ENCODE measurements at places on chromosomes 6 and 20.

GRCh38 chr6:139028658-139029469 is at the start of gene ABRACL:
Gene ABRACL (plus strand): TSS chr6:139028745. CDS start chr6:139034161, 5,416 bp downstream.
- DNase-seq = peak; percentile 82

- DNase-seq = peak; percentile 63
Measured at GRCh38 chr20:8043687-8044282, 24.2 kb upstream of the TMX4 start.

GRCh38 chr20:45832619-45833018 is 980 bp upstream of the SNX21 start:
- DNase-seq = no peak

GRCh38 chr6:105800871-105801270 is 285.3 kb upstream of the PRDM1 start:
- DNase-seq = no peak

DNA sequence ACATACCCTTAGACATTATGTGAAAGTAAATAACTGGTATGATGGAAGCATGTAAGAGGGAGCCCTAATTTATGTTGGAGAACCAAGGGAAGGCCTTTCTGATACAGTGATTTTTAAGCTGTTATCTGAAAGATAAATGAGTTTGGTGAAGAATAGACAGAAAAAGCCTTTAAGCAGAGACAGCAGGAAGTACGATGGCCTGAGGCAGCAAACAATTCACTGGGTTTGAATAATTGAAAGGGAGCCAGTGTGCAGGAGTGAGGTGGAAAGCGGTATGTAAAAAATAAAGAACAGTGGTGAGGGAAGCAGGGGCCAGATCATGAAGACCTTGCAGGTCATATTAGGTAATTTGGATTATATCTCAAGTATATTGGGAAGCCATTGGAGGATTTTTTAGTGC is 4.1 kb upstream of the RAB23 start:
- DNase-seq = no peak

DNA sequence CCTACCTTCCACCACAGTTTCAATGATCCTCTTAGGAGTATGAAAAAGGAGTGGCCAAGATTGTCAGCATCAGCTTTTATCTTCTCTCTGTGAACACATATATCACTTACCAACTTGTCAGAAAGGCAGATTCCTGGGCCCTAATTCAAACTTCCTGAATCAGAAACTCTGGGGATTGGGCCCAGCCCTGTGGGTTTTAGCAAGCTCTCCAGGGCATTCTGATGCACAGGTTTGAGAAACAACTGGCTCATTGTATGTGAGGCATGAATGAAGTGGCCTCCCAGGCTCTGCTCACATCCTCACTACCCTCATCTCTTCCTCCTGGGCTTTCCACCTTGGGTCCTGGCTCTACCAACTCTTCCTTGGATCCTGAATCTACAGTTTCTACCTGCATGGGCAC is 13.2 kb upstream of the THBD start:
- no peak for DNase-seq

- no peak for DNase-seq
Measured at GRCh38 chr6:82767447-82767846, 298.2 kb downstream of the UBE3D start.

GRCh38 chr6:63716169-63716568 is 80.6 kb downstream of the PHF3 start:
- DNase-seq = no peak

GRCh38 chr6:79670789-79671188 is 39.7 kb downstream of the SH3BGRL2 start:
- no peak for DNase-seq

GRCh38 chr6:123940551-123940950 is 136.9 kb downstream of the NKAIN2 start:
- no peak for DNase-seq

GRCh38 chr6:24273096-24273870 is 84.6 kb downstream of the DCDC2 start:
- DNase-seq = no peak

GRCh38 chr6:111572216-111572706 is 33.4 kb downstream of the TRAF3IP2 start:
- DNase-seq = no peak

GRCh38 chr6:33392595-33392948 is 949 bp downstream of the KIFC1 start:
- no peak for DNase-seq

DNA sequence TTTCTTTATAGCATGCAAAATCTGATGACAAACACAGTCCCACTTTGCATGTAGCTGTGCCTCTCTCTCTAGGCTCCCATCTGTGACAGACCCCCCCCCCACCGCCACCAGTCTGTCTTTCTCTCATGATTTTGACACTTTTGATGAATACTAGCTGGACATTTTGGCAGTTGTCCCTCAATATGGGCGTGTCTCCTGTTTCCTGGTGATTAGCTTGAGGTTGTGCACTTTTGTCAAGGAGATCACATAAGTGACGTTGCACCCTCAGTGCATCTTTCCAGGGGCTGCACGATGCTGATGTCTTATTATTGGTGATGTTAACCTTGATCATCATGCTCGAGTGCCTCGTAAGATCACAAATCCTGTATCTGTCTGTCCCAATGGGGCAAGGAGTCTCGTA is 155.1 kb downstream of the EYA2 start:
- DNase-seq = no peak

- no peak for DNase-seq
Measured at GRCh38 chr6:17691925-17692538, 14.7 kb downstream of the NUP153 start.

- DNase-seq = peak; percentile 61
Measured at GRCh38 chr6:136921936-136922684, at the start of gene SLC35D3. Gene SLC35D3 (plus strand): TSS chr6:136922301. CDS start chr6:136922429, 128 bp downstream.

DNA sequence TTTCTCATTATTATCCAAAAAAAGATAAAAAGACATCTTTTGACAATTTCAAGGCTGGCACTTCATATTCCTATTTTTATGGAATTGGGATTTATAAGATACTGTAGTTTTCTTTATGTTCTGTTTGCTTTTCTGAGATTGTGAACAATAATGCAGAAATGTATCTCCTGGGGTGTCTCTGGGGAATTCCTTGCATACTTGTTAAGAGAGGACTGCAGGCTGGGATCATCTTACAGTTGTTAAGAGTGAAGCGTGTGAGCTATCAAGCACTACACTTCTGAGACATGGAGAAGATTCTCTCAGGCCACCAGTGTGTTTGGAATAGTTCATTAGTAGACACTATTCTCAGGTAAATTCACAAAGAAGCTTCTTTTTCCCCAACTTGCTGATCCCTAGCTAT is 963.3 kb upstream of the GJE1 start:
- no peak for DNase-seq

DNA sequence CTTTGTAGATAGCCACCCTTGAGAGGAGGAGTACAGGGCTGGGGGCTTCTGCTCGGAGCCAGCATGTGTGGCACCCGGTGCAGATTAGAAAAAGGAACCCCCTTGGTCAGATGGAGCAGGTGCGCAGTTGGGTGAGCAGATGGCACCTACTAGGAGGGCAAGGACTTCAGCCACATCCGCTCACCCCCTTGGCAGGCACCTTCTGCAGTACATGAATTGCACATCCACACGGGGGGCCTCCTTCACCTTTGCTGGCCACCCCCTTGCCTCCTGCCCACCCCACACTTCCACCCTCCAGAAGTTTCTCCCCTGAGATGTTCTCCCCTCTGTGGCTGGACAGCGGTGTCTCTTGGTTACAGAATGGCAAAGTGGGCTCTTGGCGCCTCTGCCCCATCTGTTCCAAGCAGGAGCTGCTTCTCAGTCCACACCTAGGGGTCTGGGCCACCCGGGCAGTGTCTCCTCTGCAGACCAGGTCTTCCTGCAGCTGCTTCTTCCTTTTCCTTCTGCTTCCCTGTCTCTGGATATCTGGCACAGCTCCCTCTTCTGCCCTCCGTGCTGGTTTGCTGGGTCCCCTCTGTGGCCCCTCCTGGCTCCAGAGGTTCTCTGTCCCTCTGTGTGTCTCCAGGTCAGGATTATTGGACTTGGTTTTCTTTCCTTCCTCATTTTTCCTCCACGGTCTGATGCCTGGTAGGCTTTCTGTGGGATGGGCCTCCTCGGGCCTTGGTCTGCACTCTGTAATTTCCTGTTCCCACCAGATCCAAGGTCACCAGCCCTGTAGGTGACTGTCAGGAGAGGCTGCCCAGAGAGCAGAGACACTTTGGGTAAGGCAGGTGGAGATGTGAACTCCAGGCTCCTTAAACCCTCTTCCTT is 4.1 kb downstream of the MDFI start:
- no peak for DNase-seq

- no peak for DNase-seq
Measured at GRCh38 chr20:23084845-23085365, 1.2 kb downstream of the CD93 start.

DNA sequence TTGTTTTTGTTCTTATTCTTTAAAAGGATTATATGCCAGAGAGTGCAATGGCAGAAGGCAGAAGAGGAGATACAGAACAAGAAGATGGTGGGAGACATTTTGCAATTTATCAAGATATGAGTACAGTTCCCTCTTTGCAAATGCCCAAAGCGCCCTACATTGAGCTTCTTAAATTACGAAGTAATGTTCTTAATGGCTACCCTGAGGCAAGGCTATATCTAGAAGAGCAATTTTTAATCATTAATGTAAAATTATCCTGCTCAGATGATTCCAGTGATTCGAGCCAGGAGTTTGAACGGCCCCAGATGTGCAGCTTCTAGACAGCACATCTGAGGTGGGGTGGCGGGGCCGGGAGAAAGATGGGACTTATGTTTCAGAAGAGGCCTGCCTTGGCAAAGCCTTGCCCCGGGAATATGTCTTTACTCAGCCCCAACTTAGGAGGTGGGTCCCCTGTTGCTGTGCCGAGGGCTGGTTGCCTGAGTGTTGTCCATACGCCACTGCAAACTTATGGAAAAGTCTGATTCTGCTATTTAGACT is 84.9 kb upstream of the MLN start:
- no peak for DNase-seq

- no peak for DNase-seq
Measured at GRCh38 chr6:133393891-133394290, 152.7 kb downstream of the EYA4 start.

DNA sequence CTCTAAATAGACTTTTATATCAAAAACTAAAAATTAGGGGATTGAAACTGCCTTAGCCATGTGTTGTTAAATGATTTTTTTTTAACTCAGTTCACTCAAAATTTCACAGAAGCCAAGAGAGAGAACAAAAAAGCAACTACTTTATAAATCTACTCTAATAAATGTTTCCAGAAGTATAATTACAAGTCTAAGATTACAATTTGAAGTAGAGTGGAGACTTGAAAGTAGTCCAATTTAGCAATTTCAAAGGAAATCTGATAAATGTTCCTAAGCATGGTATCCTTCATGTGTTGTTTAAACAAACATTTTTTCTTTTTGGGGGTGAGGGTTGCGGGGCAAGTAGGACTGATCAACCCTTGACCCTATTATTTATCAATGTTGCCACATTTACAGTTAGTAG is 72.6 kb downstream of the PHIP start:
- no peak for DNase-seq

DNA sequence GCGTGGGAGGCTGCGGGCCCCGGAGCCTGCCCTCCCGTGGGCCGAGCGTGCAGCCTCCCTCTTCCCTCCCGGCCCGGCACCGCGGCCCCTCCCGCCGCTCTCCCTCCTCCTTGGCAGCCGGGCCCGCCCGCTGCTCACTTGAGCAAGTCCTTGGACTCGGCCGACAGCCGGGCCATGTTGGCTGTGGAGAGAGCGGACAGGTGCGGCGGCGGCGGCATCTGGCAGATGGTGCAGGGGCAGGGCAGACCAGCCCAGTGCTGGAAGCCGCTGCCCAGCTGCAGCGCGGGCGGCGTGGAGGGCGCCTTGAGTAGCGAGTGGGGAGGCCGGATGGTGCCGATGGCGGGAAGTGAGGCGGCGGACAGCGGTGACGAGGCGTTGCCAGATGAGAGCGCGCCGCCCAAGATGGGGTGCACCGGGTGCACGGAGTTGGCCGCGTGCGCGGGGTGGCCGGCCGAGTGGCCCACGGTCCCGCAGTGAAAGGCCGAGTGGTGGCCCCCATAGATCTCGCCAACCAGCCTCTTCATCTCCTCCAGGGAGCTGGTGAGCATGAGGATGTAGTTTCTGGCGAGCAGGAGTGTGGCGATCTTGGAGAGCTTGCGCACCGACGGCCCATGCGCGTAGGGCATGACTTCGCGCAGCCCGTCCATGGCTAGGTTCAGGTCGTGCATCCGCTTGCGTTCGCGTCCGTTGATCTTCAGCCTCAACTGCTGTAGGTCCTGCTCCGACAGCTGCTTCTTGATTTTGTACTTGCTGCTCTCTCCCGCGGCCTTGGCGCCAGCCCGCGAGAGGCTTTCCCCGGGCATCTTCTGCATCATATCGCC is 766 bp downstream of the OLIG3 start:
- DNase-seq = no peak

DNA sequence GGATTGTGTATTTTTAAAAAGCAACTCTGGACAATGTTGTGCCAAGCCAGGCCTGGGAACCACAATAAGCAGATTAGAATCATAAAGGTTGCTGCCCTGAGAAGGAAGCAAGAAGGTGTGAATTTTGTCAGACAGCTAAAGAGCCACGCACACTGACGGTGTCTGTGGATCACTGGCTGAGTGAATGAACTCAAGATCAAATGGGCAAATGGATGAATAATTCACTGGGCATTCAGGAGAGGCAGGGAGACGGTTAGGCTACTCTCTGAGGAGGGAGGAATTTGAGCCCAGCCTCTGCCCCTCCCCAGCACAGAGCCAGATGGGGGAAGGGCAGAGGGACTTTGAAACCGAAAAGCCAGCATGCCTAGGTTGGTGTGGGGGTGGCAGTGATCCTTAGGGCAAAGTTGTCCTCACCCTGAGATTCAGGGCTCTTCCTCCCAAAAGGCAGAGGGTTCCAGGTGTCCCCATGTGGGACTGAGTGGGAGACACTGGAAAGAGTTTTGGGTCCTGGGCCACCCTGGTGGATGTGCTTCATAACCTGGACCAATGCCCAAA is 19.5 kb upstream of the SLC22A7 start:
- no peak for DNase-seq

DNA sequence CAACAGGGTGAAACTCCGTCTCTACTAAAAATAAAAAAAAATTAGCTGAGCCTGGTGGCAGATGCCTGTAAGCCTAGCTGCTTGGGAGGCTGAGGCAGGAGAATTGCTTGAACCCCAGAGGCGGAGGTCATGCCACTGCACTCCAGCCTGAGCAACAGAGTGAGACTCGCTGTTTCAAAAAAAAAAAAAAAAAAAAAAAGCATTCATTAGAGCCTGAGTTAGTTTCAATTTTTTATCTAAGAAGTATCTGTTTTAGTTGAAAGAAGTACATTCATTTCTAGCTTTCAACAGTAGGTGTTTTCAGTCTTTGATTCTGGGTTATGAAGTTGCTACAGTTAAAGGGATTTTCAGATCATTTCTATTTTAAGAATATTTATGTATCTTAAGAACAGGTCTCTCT is 42.2 kb downstream of the ZNF292 start:
- DNase-seq = no peak

All from inflammatory macrophage (primary cell).